Activated CD4-positive, alpha-beta T cell treated with anti-CD3 and anti-CD28 coated beads, Interleukin-2, amount 50 U/mL, for 16 hours (primary cell): ENCODE measurements at places on chromosomes 2 and 18.

GRCh38 chr18:36176711-36177110 is 10.6 kb upstream of the MOCOS start:
- peak; percentile 16 for DNase-seq

DNA sequence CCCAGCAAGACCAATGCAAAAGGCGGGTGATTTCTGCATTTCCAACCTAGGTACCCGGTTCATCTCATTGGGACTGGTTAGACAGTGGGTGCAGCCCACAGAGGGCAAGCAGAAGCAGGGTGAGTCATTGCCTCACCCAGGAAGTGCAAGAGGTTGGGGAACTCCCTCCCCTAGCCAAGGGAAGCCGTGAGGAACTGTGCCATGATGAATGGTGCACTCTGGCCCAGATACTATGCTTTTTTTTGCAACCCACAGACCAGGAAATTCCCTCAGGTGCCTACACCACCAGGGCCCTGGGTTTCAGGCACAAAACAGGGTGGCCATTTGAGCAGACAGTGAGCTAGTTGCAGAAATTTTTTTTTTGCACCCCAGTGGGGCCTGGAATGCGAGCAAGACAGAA is 662.6 kb upstream of the ACVR2A start:
- DNase-seq: peak; percentile 79

GRCh38 chr2:101253013-101253702 is 472 bp downstream of the CNOT11 start:
- peak; percentile 71 for DNase-seq

GRCh38 chr2:18797133-18797845 is 207.9 kb upstream of the NT5C1B start:
- DNase-seq: no peak

- no peak for DNase-seq
Measured at GRCh38 chr2:211405036-211405435, 848.6 kb downstream of the CPS1 start.

DNA sequence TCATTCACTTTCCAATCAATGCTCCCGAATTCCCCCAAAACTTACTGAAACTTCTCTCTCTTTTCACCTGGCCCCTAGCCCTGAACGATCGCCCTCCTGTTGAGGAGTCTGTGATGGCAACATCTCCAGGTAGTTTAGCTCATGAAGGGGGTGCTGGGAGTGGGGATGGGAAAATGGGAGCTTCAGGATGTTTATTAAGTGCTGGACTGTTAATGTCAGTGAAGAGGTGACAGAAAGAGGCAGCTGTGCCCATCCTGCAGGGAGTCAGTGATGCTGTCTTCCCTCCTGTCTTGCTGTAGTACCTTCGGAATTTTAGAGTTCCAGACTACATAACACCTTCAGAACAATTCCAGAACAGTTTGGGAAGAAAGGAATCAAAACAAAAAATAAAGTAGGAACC is 308.8 kb downstream of the ALK start:
- no peak for DNase-seq

DNA sequence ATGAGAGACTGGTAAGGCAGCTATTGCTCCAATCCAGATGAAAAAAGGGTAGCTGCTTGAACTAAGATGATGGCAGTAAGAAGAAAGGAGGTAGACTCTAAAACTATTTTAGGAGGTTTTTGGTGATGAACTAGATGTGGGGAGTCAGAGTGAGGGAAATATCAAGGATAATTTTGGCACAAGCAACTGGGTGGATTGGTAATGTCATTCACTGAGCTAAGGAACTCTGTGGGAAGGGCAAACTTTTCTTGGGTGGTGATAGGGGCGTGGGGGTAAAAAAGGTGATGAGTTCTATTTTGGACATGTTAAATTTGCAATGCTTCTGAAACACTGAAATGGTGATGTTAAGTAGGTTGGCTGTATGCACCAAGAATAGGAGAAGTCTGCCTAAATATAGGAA is 19.3 kb downstream of the PAIP2B start:
- no peak for DNase-seq

GRCh38 chr2:106995556-106995955 is 109.6 kb upstream of the ST6GAL2 start:
- no peak for DNase-seq

GRCh38 chr2:238290091-238290509 is 1.7 kb upstream of the PER2 start:
- DNase-seq: no peak

- DNase-seq: no peak
Measured at GRCh38 chr2:39516347-39517101, 79.4 kb upstream of the MAP4K3 start.

- no peak for DNase-seq
Measured at GRCh38 chr2:69585855-69586555, 57.5 kb downstream of the AAK1 start.

- DNase-seq: no peak
Measured at GRCh38 chr18:76558881-76559667, 64.0 kb upstream of the ZNF516 start.

- no peak for DNase-seq
Measured at GRCh38 chr18:24417480-24417879, 9.0 kb upstream of the IMPACT start.

DNA sequence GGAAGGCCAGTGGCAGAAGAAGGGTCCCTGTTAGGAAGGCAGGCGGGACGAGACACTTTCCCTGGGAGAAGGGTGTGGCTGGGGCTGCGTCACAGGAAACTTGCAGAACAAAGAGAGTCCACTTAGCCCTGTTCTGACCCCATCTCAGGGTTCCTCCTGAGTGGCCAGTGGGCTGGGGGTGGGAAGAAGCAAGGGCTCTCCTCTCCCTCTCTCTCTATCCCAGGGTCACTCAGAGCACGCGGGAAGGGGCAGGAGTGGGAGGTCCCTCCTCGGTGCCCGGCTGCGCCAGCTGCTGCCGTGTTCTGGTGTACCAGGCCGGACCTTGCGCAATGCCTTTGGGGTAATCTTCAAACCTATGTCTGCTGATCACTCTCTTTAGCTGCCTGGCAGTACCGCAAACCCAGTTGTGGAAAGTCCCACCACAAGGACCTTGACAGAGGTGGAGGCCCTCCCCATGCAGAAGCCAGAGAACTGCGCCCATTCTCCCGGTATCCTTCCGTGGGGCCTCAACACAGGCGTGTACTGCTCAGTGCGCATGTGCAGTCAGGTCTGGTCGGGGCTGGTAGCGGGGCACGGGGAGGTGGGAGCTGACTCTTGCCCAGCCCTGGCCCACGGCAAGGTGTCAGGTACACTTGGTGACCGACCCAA is 47.8 kb upstream of the ST3GAL5 start:
- DNase-seq: no peak

GRCh38 chr18:44853430-44853829 is 172.7 kb downstream of the SETBP1 start:
- no peak for DNase-seq

DNA sequence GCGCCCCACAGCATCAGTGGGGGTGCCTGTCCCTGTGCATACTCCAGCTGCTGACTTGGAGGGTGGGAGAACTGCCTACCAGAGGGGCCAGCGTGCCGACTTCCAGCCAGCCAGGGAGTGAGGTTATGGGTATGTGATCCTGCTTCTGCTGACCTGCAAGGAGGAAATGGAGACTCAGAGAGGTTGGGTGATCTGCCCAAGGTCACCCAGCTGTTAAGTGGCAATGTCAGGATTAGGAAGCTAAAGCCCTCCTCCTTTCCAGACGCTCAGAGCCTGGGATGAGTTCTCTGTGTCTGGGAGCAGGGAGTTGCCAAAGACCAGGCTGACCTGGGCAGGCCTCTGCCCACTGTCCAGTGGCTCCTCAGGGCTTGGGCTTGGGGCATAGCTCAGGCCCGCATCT is 169.6 kb downstream of the GLI2 start:
- no peak for DNase-seq

- peak; percentile 89 for DNase-seq
Measured at GRCh38 chr2:240579771-240580614, 6.5 kb upstream of the CAPN10 start.

DNA sequence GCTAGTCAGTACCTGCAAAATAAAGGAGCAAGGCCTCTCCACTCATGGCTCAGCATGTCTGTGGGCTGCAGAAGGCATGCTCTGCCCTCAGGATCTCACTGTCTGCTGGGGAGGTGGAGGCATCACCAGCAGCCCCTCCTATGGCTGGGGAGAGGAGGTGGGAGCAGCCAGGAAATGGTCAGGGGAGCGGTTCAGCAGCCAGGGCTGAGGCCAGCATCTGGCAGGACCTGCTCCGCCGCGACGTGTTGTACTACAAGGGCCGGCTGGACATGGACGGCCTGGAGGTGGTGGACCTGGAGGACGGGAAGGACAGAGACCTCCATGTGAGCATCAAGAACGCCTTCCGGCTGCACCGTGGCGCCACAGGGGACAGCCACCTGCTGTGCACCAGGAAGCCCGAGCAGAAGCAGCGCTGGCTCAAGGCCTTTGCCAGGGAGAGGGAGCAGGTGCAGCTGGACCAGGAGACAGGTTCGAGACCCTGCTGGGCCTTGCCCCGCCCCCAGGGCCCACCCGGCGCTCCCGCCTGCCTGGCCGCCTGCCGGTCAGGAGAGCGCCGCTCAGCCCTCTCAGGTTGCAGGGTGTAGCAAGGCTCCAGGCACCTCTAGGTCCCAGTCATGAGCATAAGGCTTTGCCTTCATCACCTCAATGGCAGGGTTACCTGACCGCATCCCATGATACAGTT is 49.0 kb downstream of the FAM168B start:
- no peak for DNase-seq

- no peak for DNase-seq
Measured at GRCh38 chr2:106143495-106144215, 50.4 kb downstream of the UXS1 start.

DNA sequence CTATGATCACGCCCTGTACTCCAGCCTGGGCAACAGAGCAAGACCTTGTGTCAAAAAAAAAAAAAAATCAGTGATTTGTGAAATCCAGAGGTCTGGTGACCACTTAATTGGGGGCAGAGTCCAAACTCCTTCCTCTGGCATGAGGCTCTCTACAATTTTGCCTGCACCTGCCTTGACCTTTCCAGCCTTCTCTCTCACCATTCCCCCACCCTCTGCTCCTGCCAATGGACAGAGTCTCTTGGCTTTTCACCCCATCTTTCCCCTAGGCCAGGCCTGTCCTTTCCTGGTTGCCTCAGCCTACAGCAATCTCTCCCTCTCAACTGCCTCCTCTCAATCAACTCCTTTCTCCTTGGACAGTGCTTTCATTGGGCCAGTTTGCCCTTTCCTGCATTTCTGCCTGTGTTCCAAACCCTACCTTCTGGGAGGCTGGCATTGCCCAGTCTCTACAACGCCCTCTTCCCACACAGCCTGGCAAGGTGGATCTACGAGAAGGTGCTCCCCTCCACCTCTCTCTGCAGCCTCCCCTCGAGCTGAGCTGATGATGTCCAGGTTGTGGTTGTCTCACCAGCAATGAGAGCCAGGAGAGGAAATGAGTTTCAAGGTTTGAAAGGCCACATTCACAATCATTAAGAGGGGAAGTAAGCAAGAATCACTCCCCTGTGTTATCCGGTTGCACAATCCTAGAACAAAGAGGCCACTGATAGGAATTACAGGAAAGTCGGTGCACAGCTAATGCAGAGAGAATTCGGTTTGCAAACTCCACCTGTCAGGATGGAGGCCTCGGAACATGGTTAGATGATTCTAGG is 39.5 kb upstream of the NPAS2 start:
- no peak for DNase-seq

DNA sequence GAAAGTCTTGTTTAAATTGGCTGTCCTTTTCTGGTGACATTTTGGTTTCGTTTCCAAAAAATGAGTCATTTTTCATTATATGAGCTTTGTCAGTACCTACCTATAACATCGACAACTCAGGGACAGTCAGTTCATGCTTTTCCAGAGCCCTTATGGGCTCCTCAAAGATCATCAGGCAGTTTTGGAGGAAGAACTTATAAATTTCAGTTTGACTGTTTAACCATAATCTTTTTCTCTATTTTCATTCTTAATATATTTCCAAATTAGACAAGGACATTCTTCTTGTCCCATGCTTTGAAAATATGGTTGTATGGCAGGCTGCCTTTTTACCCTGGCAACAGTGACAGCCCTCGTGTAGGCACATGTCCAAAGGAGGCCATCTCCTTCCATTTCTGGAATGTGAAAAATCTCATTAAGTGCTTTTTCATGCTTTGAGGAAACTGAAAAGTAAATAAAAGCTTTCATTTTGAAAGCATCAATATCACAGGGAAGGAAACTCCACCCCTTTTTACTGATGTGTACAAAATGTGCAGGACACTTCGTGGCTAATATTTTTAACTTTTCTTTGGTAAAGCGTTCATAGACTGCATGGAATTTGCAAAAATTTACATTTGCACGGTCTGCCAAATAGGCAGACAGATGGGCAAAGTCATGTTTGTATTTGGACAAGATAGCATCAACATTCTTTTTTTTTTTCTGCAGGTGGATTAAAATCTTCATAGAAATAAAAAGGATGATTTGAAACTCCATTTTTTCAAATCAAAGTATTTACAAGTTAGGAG is 7.2 kb upstream of the PROC start:
- DNase-seq: peak; percentile 86

DNA sequence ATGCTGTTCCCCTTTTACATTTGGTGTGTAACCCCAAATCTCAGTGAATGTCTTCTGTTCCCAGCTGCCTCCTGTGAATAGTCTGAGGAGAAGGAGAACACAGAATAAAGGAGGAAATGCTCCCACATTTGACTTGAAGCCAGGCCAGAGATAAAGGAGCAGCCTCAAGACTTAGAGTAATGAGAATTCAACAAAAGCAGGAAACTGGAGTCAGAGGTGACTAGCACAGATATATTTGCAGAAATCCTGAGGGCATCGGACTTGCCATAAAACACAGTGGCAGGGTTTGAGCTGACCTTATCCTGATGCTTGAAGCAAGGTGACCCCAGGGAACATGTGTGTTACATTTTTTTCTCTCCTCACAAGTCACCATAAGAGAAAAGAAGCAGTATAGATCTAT is 291.4 kb upstream of the RND3 start:
- DNase-seq: no peak

DNA sequence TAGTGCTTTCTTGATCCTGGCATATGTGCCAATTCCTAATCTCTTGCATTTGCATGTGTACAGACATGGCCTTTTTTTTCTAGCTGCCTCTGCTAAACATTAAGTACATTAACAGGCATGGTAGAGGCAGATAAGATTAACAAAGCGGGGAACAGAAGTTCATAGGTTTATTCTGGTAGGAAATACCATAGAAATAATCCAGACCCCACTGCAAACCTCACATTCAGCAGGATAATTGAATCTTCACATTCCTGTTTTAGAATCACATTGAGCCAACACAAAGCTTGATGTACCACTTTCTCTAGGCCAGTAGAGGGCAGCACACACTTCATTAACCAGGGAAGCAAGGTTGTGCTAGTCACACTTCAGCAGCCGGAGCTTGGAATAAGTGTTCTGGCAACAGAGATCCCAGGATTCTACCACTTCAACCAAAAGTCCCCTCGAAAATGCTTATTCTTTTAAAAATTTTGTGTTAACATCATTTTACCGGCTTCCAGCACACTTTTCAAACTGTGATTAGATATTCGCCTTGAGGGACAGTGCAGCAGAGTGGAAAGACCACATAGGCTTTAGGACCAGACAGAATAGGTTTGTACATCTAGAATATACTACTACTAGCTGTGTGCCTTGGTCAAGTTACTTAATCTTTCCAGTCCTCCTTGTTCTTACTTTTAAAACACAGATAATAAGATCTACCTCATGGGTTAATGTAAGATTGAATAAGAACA is 420.2 kb upstream of the CHST9 start:
- DNase-seq: peak; percentile 32

- DNase-seq: no peak
Measured at GRCh38 chr18:46069524-46069923, 2.5 kb downstream of the PSTPIP2 start.
